Adrenal gland (tissue), 19 donors: ENCODE measurements at places on chromosomes 2 and 18.

- DNase-seq = no peak
Observed at GRCh38 chr2:176178757-176179295, 9.6 kb upstream of the HOXD1 start.

- DNase-seq = no peak
Observed at GRCh38 chr2:140506606-140507005, 1624.2 kb downstream of the LRP1B start.

GRCh38 chr2:109105113-109105512, 23.9 kb upstream of the SH3RF3 start:
- DNase-seq = no peak

DNA sequence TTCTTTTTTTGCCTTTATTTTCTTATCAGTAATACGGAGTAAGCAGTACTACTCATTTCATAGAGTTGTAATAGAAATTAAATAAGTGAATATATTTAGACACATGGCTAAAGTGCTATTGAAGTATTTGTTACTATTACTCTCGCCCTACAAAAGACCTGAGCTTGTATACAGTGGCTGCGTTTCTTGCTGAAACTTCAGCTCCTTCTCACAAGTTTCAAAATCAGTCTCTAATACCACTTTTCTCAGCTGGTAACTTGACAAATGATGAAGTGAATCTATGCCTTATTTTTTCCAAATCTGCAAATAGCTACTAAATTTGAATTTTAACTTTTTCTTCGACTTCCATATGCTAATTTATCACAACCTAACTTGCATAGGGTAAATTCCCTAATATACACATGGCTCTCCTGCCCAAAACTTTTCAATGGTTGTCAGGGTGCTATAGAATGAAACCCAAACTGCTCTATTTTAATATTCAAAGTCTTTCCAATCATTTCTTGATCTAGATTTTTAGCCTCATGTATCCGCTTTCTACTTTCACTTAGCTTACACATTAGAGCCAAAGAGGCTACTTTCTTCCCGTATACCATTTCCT, 347.8 kb upstream of the GULP1 start:
- DNase-seq = no peak

- no peak for DNase-seq
Observed at GRCh38 chr2:133346654-133347053, 221.6 kb downstream of the NCKAP5 start.

DNA sequence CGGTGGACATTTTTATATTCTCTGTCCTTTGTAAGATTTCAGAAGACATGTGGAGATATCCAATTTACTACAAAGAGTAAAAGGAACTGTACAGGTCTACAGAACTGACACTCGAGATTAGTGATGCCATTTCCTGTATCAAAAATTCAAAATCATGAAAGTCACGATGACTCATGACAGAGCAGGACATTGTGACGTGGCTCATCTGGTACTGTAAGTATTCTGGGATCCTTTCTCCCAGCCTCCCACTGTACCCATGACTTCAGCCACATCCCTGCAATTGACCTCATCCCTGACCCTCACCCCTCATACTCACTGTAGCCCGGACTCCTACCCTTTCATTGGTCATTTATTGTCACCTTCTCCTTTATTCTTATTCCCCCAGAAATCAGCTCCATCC, 736.5 kb downstream of the EPHA4 start:
- DNase-seq = no peak

- DNase-seq = no peak
Observed at GRCh38 chr2:66702301-66702700, 267.4 kb downstream of the MEIS1 start.

GRCh38 chr2:152413228-152414030, 78.5 kb downstream of the FMNL2 start:
- no peak for DNase-seq

DNA sequence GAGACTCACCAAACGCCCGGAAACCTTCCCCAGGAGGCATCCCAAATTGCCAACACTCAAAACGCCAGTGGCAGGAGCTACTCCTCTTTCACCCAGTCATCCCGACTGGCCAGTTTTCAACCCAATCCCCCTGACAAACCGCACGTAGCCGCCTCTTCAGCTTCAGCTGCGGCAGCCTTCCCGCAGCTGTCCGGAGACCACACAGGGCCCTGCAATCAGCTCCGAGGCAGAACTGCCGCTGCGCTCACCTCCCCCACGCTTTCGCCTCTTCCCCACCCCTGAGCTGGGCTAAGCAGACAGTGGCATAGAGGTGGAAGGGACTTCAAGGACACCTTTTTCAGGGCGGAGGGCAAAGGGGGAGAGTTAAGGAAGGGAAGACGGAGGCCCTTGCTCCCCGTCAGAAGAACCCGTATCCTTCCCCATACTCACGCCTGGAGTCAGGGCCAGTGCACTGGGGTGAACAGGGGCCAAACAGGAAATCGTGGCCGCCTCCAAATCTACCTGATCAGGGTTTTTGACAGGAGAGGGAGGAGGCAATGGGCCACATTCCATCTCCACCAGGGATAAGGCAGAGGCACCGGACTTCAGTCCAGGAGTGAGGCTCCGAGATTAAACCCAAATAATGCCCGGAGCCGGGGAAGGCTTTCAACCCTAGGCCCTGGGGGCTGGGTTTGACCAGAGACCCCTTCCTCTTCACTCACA, 16.9 kb downstream of the CYP26B1 start:
- DNase-seq = no peak

- DNase-seq = no peak
Observed at GRCh38 chr18:56841836-56842235, 190.7 kb downstream of the WDR7 start.

DNA sequence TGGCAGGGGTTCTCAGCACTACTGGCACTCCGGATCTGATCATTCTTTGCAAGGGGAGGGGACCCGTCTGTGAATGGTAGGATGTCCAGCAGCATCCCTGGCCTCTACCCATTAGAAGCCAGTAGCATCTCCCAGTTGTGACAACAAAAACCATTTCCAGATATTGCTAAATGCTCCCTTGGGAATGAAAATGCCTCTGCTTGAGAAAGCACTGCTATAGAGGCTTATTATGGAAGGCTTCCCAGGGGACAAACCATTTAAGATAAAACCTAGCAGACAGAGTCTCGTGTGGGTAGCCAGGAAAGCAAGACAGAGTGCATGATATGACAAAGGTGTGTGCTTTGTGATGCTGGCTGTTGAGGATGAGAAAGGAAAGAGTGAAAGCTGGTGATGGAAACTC, 273.7 kb downstream of the TMX3 start:
- no peak for DNase-seq

DNA sequence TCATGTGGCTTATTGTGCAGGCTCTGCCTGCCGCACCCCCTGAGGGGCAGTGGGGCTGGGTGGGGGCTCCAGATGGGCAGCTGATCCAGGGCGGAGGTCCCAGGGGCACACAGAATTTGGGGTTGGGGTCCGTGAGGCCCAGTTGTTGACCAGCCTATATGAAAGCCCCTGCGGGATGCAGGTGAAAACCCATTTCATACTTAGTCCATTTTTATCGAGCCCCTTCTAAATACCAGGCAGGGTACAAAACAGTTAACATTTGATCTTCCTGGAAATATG, 30.6 kb downstream of the MYO7B start:
- DNase-seq = no peak

DNA sequence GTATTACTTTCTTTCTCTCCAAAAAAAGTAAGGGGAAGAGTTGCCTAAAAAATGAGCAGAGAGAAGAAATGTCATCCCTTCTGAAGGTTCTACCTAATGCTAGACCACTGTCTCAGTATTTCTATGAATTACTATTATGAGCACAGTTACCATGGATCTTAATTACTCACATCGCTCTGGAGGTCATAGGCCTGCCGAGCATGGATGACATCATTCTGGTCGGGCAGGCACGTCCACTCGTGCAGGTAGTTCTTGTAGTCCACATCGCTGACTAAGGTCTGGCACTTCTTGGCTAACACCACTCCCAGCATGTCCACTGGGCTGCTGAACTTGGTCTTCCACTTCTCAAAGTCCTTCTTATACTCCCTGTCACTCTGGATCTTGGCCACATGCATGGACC, 106.9 kb downstream of the NEB start:
- DNase-seq = no peak

- DNase-seq = no peak
Observed at GRCh38 chr18:56112013-56112749, 524.2 kb upstream of the TCF4 start.

DNA sequence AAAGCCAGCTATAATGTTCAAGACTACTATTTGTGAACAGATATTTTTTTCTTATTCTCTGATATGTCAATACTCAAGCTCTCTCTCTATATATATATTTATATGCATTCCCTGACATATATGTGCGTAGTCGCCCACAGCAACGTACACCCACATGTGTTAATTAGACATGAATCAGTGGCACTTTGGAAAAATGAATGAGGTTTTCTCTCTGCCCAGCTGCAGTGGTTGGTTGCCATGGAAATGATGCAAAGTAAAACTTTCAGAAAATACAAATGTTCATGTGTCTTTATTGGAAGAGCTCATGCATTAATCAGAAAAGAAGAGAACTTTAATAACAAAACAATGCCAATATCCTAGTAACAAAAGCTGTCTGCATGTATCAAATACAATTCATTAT, 34.7 kb downstream of the UNC80 start:
- no peak for DNase-seq

DNA sequence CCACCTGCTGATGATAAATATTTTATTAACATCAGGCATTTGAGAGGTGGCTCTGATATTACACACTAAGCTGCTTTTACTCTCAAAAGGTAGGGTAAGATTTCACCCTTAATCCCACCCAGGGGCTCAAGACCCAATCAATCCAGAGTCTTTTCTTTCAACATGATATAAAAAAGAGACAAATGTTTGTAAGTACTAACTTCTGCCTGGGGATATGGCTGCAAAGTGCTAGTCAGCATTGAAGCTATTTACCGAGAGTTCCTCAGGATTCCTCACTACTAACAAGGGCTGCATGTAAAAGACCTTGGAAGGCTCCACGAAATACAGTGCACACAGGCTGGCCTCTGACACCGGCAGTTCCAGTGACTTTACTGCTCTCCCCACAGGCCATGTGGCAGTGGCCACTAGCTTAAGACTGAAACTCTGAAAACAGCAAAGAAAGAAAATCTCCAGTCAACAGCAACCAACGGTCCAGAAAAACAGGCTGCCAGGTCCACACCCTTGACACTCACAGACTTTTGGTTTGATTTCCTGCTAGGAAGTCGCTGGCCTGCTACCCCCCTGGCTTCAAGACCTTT, 11.2 kb downstream of the MREG start:
- no peak for DNase-seq

- no peak for DNase-seq
Observed at GRCh38 chr2:164335128-164335527, 286.2 kb downstream of the GRB14 start.

GRCh38 chr2:101371636-101372035, 15.7 kb downstream of the CREG2 start:
- peak; percentile 22 for DNase-seq

DNA sequence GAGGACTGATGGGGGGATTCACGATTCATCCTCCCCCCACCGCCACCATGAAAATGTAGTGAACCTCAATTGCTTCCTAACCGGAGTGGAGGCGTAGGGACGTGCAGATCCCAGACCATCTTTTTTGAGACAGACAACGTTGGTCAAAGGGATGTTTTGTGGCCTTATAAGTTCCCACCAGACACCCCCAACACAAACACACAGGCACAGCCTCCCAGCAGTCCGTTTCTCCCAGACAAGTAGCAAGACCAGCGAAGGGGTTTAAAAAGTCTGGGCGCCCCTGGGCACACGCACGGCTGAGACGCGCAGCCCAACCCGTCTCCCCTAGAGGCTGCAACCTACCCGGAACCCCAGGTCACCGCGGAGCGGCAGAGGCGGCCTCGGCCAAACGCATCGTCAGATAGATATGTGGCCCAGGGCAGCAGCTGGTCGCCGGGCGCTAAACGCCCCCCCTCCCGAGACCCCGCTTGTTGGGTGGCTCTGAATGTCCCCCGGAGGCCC, 1.3 kb downstream of the GBX2 start:
- DNase-seq = no peak

- no peak for DNase-seq
Observed at GRCh38 chr2:170882758-170883157, 46.3 kb upstream of the GORASP2 start.

GRCh38 chr18:417495-417894, 83.0 kb downstream of the COLEC12 start:
- no peak for DNase-seq

DNA sequence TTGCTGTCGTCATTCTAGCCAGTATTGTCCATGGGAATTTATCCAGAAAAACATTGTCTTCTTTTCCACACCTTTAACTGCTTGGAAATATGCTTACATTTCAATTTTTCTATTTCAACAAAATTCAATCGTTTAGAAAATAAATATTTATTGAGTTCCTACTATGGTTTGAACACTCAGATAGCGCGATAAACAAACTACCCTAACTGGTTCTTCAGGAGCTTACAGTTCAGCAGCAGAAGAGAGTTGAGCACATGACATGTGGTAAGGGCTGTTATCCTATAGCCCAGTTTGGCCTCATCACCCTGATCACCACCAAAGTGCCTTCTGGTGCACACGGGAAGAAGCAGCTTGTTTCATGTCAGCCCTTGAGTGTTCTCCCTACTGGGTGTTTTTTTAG, 375.2 kb upstream of the SMIM21 start:
- DNase-seq = no peak
